ENCODE measurements at places on chromosomes 3 and 15.

GRCh38 chr15:92634060-92634459, 21.5 kb downstream of the FAM174B start:
- DNase-seq, result no peak

- DNase-seq, result no peak
Observed at GRCh38 chr3:106006001-106006400, 137.2 kb upstream of the CBLB start.

DNA sequence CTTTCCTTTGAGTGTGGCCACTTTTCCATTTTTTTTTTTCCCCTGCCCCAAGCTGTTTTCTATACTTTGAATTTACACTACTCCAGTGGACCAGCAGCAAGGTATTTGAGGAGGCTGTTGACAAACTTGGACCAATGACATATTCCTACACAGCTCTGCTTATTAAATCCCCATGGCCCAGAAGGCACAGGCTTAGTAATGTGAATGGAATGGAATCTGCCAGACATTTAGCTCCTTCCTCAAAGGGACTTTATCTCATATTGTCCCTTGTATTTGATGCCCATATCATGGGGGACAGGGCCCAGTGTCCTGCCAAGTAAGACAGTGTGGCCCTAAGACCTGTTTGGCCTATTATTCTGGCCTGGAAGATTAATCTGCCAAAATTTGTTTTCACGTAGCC, 107.5 kb downstream of the CHCHD6 start:
- no peak for DNase-seq

DNA sequence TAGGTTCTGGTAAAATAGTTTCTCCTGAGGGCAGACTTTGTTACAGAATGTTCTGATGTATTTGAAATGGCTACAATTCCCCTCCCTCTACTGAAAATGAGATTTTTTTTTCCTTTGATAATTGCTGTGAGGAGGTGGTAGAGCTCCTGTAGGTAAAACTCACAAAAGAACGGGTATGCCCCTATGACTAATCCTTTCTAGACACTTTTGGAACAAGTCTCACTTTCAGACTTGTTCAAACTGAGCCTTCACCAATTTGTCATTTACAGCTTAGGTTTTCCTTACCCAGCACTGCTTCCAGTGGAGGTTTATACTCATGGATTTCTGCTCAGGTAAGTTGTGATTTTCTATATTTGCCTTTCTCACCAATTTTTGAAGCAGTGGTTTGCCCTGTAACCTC, 115.6 kb downstream of the NLGN1 start:
- DNase-seq, result no peak

GRCh38 chr3:14225421-14225820, 46.8 kb downstream of the LSM3 start:
- DNase-seq, result no peak

Data from cerebellar cortex (tissue), 1 donor.